Fibroblast of the aortic adventitia (primary cell): ENCODE measurements at places on chromosomes 3 and 15. TPM values are rescaled to one million over a fixed set of nuclear protein-coding genes. Genes with fewer than 3 reads are reported as not detected.

Gene ANKRD63
- total RNA-seq = not detected in 2 replicates

Gene SLC28A2
- not detected in 2 replicates for total RNA-seq

Gene GLCE
- total RNA-seq = 8.3 and 24.4 TPM in 2 replicates

Gene TUSC7
- total RNA-seq = not detected in 2 replicates

Gene NFKBIZ
- 17.5 and 38.3 TPM in 2 replicates for total RNA-seq

Gene TYRO3
- total RNA-seq = 8.0 and 20.2 TPM in 2 replicates

Gene GRM2
- under 0.01 and 0.25 TPM in 2 replicates for total RNA-seq

Gene TNFAIP8L3
- total RNA-seq = 10.3 and 22.4 TPM in 2 replicates

Gene NR2E3
- total RNA-seq = 0.33 and 0.63 TPM in 2 replicates

Gene GOLGA8A
- 18.9 and 23.5 TPM in 2 replicates for total RNA-seq

Gene GOLGA6L10
- total RNA-seq = 0.45 and 0.49 TPM in 2 replicates

Gene LINGO1
- total RNA-seq = not detected in 2 replicates

Gene USP4
- 23.0 and 28.9 TPM in 2 replicates for total RNA-seq

Gene CLDN18
- total RNA-seq = not detected in 2 replicates

Gene PIGBOS1
- 9.5 and 10.9 TPM in 2 replicates for total RNA-seq

Gene PXYLP1
- total RNA-seq = 5.2 and 9.1 TPM in 2 replicates

Gene HYAL1
- 0.90 TPM in 1 of 2 replicates, not detected in the other for total RNA-seq

Gene CHRD
- 0.36 and 4.6 TPM in 2 replicates for total RNA-seq

Gene CCR9
- total RNA-seq = not detected in 2 replicates

Gene CP
- total RNA-seq = 1.2 TPM in 1 of 2 replicates, not detected in the other

Gene KCNH8
- not detected in 2 replicates for total RNA-seq

Gene NR2F2
- total RNA-seq = 15.5 and 20.2 TPM in 2 replicates

Gene KNL1
- total RNA-seq = 1.3 and 35.9 TPM in 2 replicates

Gene P2RY13
- total RNA-seq = not detected in 2 replicates

Gene MST1
- total RNA-seq = 2.9 and 4.7 TPM in 2 replicates

Gene CCR1
- 0.08 and 0.90 TPM in 2 replicates for total RNA-seq

Gene MYLK
- 73.8 and 74.7 TPM in 2 replicates for total RNA-seq

Gene EAF2
- 2.1 and 2.3 TPM in 2 replicates for total RNA-seq

Gene COL7A1
- 8.6 and 10.2 TPM in 2 replicates for total RNA-seq

Gene RETNLB
- not detected in 2 replicates for total RNA-seq

Gene TMEM207
- not detected in 2 replicates for total RNA-seq

Gene NANOGP8
- total RNA-seq = 0.81 TPM in 1 of 2 replicates, not detected in the other

Gene MEGF11
- total RNA-seq = 0.36 TPM in 1 of 2 replicates, not detected in the other

Gene CHRNA7
- 0.18 TPM in 1 of 2 replicates, not detected in the other for total RNA-seq

Gene DPPA4
- not detected in 2 replicates for total RNA-seq

Gene PCLAF
- 6.6 and 56.7 TPM in 2 replicates for total RNA-seq

Gene ZIC4
- total RNA-seq = not detected in 2 replicates

Gene PRSS50
- total RNA-seq = not detected in 2 replicates

Gene TAGLN3
- total RNA-seq = not detected in 2 replicates

Gene SLC51B
- not detected in 2 replicates for total RNA-seq

Gene LRRIQ4
- 0.09 TPM in 1 of 2 replicates, not detected in the other for total RNA-seq

Gene GPR171
- total RNA-seq = not detected in 2 replicates

Gene CFAP91
- 0.81 and 0.98 TPM in 2 replicates for total RNA-seq

Gene VEPH1
- total RNA-seq = 27.4 and 152 TPM in 2 replicates

Gene SLC22A13
- 0.45 TPM in 1 of 2 replicates, not detected in the other for total RNA-seq

Gene ABI3BP
- total RNA-seq = 83.2 and 108 TPM in 2 replicates

Gene TMEM39A
- total RNA-seq = 56.7 and 68.7 TPM in 2 replicates

Gene PGBD4
- total RNA-seq = 1.6 and 2.2 TPM in 2 replicates

Gene GP5
- total RNA-seq = 0.09 and 0.49 TPM in 2 replicates

Gene CDHR4
- 0.09 TPM in 1 of 2 replicates, not detected in the other for total RNA-seq

Gene MOBP
- not detected in 2 replicates for total RNA-seq

Gene PRR20G
- not detected in 2 replicates for total RNA-seq

Gene DLL4
- 0.08 and 0.09 TPM in 2 replicates for total RNA-seq

Gene SPSB4
- total RNA-seq = not detected in 2 replicates

Gene CYP8B1
- total RNA-seq = not detected in 2 replicates

Gene COL8A1
- total RNA-seq = 24.3 and 25.1 TPM in 2 replicates

Gene GOLGA6L7
- total RNA-seq = not detected in 2 replicates

Gene TMEM212
- not detected in 2 replicates for total RNA-seq

Gene VPS8
- total RNA-seq = 56.6 and 83.7 TPM in 2 replicates
